ENCODE measurements at places on chromosomes 11 and 22. TPM values are rescaled to one million over a fixed set of nuclear protein-coding genes. Genes with fewer than 3 reads are reported as not detected.
A peak's percentile ranks its signal among the peaks of the same experiment; 100 is the strongest.

GRCh38 chr22:48669986-48670716 lies 1157.5 kb downstream of the BRD1 start:
- H3K4me1 ChIP-seq, result no peaks in the 10 kb centered on the region
- DNase-seq, result no peak
- H3K27ac ChIP-seq, result no peak overlapping the region
- H3K4me3 ChIP-seq, result no peak overlapping the region

DNA sequence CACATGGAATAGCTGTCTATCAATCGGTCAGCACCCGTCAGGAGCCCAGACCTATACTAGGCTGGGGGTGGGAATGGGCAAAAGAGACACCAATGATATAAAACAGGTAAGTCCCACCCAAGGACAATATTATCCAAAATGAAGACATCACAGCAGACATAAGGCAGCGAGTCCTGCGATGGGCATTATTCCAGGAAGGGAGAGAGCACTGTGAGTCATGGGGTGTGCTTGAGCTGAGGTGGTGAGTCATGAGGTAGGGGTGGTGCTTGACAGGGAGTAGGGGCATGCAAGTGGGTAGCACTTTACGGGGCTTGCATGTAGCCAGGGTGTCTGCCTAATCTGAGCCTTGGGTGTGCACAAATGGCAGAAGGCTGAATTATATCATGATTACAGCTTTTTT lies 605.0 kb upstream of the CADM1 start:
- DNase-seq, result no peak
- no peak overlapping the region for H3K4me3 ChIP-seq
- no peaks in the 10 kb centered on the region for H3K36me3 ChIP-seq
- H3K27me3 ChIP-seq, result no peaks in the 10 kb centered on the region
- no peak overlapping the region for H3K27ac ChIP-seq

DNA sequence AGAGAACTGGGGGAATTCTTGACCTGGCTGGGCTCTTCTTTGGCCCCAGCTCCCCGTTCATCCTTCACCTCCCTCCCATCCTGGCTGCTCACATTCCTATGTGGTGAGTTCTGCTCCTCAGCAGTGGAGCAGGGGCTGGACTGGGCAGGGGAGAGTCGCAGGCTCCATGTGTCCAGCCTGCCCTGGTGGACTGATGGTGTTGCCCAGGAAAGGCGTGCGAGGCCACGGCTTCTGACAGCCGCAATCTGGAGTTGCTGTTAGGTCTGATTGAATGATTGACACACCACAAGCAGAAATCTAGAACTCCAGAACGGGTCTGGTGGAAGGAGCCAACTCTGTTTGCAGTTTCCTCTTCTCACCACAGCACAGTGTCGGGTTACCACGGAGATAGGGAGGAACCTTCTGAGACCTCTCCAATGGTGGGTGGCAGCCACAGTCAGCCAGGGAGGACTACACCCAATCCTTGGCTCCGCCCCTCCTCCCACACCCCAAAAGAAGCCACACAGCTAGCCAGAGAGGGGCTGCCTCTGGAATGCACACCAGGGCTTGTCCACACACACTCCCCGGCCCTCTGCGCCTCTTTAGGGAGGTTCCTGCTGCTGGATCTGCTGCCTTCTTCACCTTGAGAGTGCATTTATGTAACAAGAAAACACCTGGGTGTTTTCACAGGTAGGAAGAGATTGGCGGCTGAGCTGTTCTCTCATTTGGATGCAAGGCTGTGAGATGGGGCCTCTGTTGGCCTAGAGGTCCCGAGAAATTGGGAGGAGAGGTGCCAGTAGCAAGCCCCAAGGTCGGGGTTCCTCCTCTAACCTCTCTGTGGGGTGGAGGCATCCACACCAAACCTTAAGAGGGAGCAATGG lies 56.4 kb upstream of the CD44 start:
- peak; percentile 88 for DNase-seq
- peaks cover 42% of the 10 kb centered on the region for H3K4me1 ChIP-seq
- no peaks in the 10 kb centered on the region for H3K27me3 ChIP-seq
- no peaks in the 10 kb centered on the region for H3K36me3 ChIP-seq

- H3K4me1 ChIP-seq, result peaks cover 14% of the 10 kb centered on the region
- H3K27me3 ChIP-seq, result no peaks in the 10 kb centered on the region
- no peak overlapping the region for H3K4me3 ChIP-seq
- no peak for DNase-seq
- H3K27ac ChIP-seq, result peak overlapping the region; percentile 42
Measured at GRCh38 chr11:122214567-122214966, 98.6 kb upstream of the BLID start.

The SCGB1D2 gene
- total RNA-seq, result not detected

The ESAM gene
- 164 TPM for total RNA-seq

All from upper lobe of right lung (tissue), 1 donor.